DND-41 (cell line): ENCODE measurements at places on chromosomes 5 and 9.

DNA sequence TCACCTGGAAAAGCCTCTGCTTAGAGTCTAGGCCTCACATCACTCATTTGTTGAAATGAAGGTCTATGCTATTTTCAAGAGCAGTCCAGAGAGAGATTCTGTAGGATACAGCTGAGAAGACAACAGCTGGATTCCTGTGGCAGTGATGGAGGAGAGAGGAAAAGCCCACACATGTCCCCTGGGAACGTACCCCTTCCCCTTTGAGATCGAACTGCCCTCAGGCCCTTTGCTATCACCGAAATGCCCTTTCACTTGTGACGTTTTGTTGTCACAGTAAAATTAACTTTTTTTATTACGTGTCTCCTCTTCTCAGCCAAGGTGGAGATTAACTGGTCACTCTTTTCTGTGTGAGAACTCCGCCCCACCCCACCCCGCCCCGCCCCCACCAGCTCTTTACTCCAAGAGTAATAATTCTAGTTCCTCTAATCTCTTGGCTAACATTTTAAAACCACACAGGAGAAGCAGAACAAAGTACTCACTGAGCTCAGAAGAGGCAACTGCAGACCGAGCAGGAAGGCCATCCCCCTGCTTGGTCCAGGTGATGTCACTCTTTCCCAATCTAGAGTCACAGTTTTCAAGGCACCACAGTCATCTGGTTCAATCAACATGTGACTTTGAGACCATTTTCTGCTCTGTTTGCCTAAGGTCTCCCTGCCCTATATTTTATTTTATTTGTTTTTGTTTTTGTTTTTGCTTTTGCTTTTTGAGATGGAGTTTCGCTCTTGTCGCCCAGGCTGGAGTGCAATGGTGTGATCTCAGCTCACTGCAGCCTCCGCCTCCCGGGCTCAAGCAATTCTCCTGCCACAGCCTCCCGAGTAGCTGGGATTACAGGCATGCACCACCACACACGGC is 105.6 kb downstream of the SUSD1 start:
- DNase-seq = no peak

- no peak for DNase-seq
These were observed 357.1 kb downstream of the CTNND2 start for GRCh38 chr5:11547140-11547539.

- DNase-seq = no peak
These were observed 207.0 kb downstream of the DMAC1 start for GRCh38 chr9:7592321-7593316.

- no peak for DNase-seq
These were observed 94.1 kb downstream of the PLCXD3 start for GRCh38 chr5:41416336-41416735.

GRCh38 chr5:16809395-16810207 is 126.5 kb downstream of the MYO10 start:
- no peak for DNase-seq

DNA sequence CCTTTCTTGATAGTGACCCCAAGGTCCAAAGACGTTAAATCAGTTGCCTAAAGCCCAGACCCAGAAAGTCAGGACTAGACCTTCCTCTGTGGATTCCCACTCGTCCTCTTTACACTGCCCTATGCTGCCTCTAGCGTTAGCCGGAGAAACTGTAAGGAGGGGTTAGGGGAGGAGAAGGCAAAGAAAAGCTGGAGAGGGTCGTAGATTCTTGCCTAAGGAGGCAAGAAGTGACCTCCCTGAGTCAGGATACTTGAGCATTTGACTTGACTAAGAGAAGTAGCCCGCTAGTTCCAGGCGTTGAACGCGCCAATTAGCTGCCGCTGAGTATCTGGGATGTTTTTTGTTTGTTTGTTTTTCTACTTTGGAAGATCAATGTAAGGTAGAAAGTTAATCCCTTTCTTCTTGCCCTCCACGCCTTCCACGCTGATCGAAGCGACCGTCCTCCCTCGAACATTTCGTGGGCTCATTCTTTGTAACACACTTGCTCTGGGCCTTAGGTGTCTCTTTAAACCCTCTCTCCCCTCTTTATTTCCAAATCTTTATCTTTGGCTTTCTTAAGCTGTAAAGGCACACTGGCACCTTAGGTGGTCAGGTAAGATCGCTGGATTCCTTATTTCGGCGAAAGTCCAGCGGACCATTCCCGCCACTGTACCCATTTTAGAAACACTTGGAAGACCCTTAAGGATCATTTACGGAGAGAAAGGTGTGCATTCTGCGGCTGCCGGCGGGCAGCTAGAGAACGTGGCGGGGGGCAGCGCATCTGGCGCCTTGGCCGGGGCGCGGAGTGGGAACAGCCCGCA is 5.1 kb upstream of the RGMB start:
- peak; percentile 42 for DNase-seq

DNA sequence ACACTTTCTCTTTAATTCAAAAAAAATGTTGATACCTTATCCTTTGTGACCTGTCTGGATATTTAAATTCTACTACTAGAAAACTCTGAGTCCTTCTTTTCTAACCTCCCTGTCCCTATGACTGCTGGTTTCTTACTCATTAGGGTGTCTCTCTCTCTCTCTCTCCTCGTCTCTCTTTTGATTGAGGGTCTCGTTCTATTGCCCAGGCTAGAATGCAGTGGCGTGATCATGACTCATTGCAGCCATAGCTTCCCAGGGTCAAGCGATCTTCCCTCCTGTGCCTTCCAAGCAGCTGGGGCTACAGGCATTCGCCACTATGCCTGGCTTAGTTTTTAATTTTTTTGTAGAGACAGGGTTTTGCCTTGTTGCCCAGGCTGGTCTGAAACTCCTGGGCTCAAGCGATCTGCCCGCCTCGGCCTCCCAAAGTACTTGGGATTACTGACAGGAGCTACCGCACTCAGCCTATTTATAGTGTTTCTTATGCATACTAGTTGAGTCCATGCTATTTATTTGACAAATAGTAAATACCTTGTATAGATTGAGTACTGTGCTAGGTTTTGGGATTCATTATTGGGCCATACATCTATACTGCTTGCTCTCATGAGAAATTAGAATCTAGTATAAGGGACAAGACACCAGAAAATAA is 61.9 kb downstream of the NSD1 start:
- DNase-seq = no peak

DNA sequence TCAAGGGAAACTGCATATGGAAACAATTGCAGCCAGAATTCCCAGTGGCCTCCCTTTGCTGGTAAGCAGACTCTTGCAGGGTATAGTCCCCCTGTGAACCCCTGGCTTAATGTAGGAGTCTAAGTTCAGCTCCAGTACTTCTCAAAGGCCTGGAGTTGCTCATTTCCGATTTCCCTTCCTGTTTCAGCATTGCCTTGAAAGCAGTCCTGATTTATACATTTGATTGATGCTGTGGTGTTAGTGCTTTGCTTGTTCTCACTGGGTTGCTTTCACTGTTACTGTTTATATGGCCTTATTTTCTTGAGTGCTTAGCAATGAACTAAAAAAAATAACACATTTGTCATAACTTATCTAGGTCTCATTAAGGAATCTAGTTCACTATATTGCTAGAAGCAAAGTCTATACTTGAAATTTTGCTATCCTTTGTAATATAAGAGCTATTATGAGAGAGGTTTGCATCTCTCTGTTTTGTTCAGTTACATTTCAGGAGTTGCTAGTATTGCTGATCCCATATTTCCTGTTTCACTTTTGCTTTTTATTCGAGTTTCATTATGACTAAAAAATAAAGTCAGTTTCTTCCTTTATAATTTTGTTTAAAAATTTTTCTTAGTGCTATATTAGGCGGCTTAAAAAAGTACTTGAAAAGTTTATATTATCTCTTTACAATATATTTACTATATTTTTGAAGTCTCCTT is 122.4 kb upstream of the NMUR2 start:
- no peak for DNase-seq

DNA sequence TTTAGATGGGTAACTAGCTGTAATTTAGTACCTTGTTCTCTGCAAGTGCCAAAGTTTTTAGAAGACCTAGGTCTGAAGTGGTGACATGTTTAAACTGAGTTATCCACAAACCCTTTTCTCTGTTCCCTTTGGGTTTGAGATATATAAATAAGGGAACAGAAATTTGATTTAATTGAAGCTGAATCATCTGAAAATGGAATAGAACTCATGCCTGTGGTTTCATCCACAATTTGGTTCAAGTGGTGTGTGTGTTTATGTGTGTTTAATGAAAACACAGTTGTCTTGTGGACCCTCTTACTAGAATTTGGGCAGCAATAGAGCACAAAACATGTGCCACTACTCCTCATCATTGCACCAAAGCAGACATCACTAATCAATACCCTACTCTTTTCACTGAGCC is 216.9 kb downstream of the GLIS3 start:
- no peak for DNase-seq

GRCh38 chr5:159582756-159583541 is 252.7 kb upstream of the IL12B start:
- DNase-seq = no peak

- DNase-seq = peak; percentile 26
These were observed 9.9 kb downstream of the HNRNPH1 start for GRCh38 chr5:179613460-179614071.

- no peak for DNase-seq
These were observed 488.6 kb upstream of the WWC1 start for GRCh38 chr5:167802755-167803431.
